GDM1 (cell line): ENCODE measurements at places on chromosomes 11 and 22.

DNA sequence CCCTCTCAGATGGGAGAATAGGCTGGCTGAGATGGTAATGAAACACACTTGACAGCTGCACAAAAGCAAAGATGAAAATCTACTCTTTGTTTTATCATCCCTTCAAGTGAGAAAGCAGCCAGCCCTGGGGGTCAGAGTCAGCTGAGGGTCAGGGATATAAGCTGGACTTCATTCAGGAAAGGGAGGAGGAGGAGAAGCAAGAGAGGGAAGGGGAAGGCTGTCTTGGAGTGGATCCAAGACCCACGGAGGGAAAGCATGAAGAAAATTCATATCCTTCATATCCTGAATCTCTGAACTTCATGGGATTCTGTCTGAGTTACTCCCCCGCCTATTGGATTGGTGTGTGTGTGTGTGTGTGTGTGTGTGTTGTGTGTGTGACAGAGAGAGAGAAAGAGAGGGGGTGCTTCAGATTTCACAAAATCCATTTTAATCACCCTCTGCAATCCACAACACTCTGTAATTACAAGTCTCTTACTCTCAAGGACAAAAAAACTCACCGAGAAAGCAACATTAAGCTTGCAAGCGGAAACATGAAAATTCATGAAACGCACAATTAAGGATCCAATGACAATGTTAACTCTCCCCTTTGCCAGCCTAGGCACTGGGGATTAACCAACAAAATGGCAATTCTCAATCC lies 327.7 kb downstream of the TENM4 start:
- DNase-seq, result no peak

DNA sequence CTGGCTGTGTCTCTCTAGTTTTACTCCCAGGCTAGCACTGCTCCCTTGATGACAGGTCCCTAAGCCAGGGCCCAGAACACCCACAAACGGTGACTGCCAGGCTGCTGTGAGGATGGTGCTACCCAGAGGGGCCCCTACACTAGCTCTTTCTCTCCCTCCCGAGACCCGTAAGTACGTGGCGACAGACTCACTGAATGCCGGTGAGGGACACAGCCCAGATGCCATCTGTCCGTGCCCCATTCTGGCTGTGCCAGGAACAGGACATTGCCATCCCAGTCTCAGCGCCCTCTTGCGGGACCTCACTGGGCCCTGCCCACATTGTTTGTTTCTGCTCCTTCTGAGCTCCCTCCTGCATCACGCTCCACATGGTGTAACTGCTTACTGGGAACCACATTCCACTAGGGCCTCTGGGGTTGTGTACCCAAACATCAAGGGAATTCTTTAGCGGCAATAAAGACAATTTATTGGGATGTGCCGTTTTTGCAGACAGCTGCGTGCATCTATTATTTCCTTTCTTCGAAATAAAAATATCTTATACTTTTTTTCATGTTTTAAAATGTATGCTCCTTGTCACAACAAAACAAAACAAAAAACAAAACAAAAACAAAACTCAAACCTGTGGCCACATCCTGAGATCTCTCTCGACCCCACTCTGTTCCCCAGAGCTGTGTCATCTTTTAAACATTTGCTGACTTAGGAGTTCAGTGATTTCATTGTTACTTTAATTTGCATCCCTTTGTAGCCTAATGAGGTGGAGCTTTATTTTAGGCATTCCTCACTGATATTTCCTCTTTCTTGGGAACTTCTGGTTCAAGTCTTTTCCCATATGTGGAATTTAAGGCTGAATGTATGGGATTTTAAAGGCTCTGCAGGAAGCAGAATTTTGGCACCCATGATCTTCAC lies 4.4 kb upstream of the TPCN2 start:
- no peak for DNase-seq

GRCh38 chr11:123434262-123434661 lies 4.2 kb downstream of the GRAMD1B start:
- DNase-seq, result no peak

- no peak for DNase-seq
Observed at GRCh38 chr11:58318532-58318931, 40.3 kb downstream of the OR5B17 start.

- DNase-seq, result no peak
Observed at GRCh38 chr11:96162816-96163499, 180.0 kb downstream of the MAML2 start.

DNA sequence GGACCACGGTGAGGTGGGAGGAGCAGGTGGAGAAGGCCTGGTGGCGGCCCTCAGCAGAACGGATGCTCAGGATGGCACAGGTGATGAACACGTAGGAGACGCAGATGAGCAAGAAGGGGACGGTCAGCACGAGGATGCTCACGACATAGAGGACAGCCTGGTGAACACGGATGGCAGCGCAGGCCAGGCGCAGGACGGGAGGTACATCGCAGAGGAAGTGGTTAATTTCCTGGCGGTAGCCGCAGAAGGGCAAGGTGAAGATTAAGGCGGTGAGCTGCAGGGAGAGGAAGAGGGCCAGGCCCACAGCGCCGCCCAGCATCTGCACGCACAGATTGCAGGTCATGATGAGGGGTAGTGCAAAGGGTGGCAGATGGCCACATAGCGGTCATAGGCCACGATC lies 24.0 kb upstream of the OR10W1 start:
- no peak for DNase-seq

DNA sequence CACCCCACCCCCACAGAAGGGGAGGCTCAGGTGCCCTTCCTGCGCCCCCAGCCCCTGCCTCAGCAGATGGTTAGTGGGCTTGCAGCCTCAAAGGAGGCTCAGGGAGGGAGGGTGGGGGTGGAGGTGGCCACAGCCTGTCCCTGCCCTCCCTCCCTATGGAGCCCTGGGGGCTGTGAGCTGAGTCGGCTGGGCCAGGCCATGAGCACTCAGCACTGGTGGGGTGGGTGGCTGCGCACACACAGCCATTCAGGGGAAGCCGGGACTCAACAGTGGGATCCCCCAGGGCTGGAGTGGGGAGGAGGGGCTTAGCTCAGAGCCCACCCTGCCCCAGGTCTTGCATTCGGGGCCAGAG lies 50.2 kb downstream of the FLRT1 start:
- no peak for DNase-seq

DNA sequence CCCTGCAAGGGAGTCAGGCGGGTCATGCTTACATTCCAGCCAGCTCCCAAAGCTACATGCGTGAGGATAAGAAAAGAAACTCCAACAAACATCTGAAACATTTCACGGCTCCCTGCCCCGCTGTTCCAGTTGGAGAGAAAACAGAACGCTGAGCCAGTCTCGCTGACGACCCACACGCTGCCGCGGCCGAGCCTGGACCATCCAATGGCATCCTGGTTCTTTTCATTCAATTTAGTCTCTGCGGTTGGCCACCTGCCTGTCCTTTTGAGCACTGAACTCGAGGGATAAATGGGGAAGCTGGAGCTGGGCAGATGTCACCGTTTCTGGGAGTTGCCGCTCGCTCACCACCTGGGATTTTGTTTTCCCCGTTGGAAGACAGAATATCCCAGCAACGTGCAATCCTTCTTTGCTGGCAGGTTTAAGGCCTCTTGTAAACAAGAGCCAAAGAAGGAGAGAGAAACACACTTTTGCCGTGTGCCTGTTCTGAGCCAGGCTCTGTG lies 45.3 kb upstream of the SHISAL1 start:
- DNase-seq, result no peak

DNA sequence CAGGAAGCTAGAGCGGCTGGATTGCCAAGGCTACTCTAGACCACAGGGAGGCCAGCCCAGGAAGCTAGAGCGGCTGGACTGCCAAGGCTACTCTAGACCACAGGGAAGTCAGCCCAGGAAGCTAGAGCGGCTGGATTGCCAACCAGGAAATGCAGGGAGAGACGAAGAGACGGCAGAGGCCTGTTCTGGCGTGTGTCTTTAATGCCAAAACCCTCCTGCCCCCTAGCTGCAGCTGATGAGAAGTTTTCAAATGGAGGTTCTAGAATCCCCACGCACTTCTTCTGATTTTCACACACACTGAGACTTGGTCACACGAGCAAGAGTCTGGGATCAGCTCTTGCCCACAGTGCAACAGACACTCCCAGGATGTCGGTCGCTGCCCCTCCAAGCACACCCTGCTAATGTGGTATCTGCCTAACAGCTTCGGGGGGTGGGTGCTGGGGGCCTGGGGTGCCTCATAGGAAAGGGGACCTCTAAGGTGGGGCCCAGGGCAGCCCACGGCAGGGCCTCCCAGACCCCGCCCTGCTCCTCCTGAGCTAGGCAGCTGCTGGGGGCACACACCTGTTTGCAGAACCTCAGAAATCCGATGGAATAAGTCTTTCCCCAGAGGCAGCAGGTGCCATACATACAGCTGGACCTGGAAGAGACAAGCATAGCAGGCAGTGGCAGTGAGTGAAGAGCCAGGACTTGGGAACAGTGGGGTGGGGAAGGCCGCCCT lies 28.5 kb downstream of the MAFF start:
- peak; percentile 18 for DNase-seq

DNA sequence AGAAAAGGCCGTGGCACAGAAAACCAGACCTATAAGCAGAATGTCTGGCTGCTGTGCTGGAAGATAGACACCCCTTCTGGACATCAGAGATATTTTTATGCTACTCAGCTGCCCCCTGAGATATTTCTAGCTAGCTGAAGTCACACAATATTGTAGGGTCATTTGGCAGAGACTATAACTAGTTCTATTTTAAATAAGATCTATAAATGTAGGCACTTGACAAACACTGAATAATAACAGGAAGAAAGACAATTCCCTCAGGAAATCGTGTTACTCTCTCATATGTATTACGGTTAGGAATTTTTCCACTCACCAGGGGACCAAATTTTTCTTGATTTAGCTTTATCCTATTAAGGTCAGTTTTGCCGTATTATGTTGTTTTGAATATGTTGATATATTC lies 845.4 kb downstream of the OPCML start:
- no peak for DNase-seq
